ENCODE measurements at places on chromosomes 11 and 22. TPM values are rescaled to one million over a fixed set of nuclear protein-coding genes. Genes with fewer than 3 reads are reported as not detected.

GRCh38 chr11:58905011-58905720 is 34.1 kb upstream of the GLYATL1 start:
- H3K36me3 ChIP-seq: peaks cover 14% of the 10 kb centered on the region
- peak overlapping the region; percentile 91 for H3K27ac ChIP-seq
- DNase-seq: peak; percentile 56

GRCh38 chr11:86559311-86559945 is 113.0 kb downstream of the ME3 start:
- no peaks in the 10 kb centered on the region for H3K27me3 ChIP-seq
- H3K36me3 ChIP-seq: peaks cover 18% of the 10 kb centered on the region
- H3K27ac ChIP-seq: no peak overlapping the region
- no peak overlapping the region for H3K4me3 ChIP-seq

DNA sequence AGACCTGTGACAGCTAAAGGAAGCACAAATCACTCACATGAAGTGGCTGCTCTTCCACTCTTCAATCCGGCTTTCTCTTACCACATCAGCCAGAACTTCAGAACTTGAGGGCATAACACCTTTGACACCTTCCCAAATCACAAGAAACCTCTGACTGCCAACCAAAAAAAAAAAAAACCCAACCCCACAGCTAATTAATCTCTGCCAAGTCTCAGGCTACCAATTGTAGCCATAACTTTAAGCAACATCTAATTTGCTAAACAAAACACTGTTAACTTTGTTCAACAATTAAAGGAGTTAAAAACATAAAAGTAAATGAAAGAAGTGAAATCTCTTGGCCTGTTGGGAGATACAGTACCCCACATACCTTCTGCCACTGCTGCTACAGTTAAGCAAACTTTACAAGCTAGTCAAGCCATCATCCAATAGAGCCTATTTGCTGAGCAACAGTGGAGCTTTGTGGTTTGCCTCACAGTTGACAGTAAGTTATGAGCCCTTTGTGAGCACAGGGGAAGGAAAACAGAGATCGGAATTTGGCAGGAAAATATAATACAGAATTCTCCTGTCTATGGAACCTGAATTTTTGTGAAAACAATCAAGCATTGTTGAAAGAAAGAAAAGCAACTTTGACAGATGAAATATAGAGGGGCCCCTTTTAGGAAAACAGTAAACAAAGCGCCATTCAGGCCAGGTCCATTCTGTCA is at the start of gene SOX6:
SOX6 (minus strand) TSS at position 490 of the 704 bp plus-strand sequence. CDS start 15,298 bp downstream, outside the sequence.
- H3K27me3 ChIP-seq: peaks cover 2% of the 10 kb centered on the region
- DNase-seq: no peak
- H3K4me3 ChIP-seq: peak within 1 kb of the TSS; percentile 16
- H3K27ac ChIP-seq: peak within 1 kb of the TSS; percentile 88
- H3K4me1 ChIP-seq: peaks cover 52% of the 10 kb centered on the region

DNA sequence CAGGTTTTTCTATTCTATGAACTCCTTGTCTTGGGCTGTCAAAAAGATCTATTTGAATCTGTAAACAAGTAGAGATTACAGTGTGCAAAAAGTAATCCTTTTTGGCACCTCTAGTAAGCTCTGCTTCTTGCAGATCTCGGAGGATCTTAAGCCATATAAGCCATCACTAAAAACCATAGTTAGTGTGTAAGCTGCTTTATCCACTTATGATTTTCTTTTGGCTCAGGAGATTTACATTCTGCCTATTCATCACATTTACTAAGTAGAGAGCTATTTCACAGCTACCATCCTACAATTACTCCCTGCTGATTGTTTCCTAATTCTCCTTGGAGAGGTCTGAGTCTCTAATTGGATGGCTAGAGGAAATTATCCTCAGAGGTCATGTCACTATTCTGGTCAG is 385.7 kb downstream of the AASDHPPT start:
- H3K36me3 ChIP-seq: no peaks in the 10 kb centered on the region
- H3K27me3 ChIP-seq: no peaks in the 10 kb centered on the region

DNA sequence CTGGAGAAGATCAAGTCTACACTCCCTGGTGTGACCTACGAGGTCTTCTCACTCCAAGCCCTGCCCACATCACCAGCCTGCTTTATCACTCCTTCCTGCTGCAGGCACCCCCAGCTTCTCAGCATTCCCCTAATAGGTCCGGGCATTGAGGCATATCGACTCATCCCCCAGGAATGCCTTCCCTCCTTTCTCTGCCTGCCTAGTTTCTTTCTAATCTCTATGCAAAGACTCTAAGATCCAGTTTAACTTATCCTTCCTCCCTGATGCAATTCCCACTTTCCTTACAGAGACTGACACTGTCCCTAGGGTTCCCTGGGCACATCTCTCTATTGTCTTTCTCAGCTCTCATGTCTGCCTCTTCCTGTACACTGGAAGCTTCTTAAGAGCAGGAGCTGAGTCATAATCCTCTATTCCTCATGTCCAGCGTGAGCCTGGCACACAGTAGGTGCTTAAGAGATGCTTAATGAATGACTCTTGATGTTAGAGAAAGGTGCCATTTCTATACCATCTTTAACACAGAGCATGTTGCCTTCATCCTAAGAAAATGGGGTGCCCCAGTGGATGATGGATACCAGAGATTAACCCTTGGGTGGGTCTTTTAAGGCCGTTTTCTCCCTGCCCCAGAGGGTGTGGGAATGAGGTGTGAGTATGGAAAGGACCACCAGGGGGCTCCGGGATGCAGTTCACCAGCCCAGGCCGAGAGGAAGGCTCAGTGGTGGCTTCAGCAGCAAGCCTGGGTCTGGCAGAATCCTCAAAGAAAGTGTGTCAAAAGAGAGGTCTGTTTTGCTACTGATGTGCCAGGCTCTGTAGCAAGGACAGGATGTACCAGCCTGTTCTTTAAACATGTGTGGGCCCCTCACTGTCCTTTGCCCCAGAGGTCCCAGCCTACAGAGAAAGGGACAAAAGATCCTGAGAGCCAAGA is 34.7 kb downstream of the PARVA start:
- no peaks in the 10 kb centered on the region for H3K36me3 ChIP-seq
- no peaks in the 10 kb centered on the region for H3K27me3 ChIP-seq
- H3K27ac ChIP-seq: no peak overlapping the region
- peaks cover 20% of the 10 kb centered on the region for H3K4me1 ChIP-seq
- DNase-seq: peak; percentile 79

DNA sequence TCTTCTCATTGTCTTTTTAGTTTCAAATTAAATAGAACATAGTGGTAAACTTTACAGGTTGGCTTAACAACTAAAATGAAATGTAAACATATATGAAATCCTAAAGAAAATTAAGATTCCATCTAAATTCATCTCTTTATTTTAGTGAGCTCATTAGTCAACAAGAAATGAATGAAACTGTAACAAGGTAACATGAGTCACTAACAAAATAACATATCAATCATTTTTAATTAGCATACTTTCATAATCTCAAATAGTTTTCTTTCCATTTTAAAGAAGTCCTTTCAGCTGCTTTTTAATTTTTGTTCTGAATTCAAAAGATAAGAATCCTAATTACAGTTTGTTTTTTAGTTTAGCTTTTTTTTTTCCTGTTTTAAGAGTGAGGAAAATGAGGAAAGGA is 688.6 kb upstream of the TENM4 start:
- no peak for DNase-seq
- H3K27ac ChIP-seq: no peak overlapping the region
- H3K4me3 ChIP-seq: no peak overlapping the region
- no peaks in the 10 kb centered on the region for H3K27me3 ChIP-seq
- H3K36me3 ChIP-seq: no peaks in the 10 kb centered on the region
- H3K4me1 ChIP-seq: no peaks in the 10 kb centered on the region

CYP2R1 gene
- 18.5 TPM for total RNA-seq

SLC25A18 gene
- total RNA-seq: 0.34 TPM

TESMIN gene
- total RNA-seq: 4.2 TPM

TMEM86A gene
- total RNA-seq: 1.7 TPM
